Stimulated activated CD4-positive, alpha-beta T cell treated with anti-CD3 and anti-CD28 coated beads, Interleukin-4, amount 100 ng/mL, for 4 hours (primary cell): ENCODE measurements at places on chromosomes 7 and 10.

- no peak for DNase-seq
Measured at GRCh38 chr10:11448190-11448544, 163.3 kb downstream of the USP6NL start.

DNA sequence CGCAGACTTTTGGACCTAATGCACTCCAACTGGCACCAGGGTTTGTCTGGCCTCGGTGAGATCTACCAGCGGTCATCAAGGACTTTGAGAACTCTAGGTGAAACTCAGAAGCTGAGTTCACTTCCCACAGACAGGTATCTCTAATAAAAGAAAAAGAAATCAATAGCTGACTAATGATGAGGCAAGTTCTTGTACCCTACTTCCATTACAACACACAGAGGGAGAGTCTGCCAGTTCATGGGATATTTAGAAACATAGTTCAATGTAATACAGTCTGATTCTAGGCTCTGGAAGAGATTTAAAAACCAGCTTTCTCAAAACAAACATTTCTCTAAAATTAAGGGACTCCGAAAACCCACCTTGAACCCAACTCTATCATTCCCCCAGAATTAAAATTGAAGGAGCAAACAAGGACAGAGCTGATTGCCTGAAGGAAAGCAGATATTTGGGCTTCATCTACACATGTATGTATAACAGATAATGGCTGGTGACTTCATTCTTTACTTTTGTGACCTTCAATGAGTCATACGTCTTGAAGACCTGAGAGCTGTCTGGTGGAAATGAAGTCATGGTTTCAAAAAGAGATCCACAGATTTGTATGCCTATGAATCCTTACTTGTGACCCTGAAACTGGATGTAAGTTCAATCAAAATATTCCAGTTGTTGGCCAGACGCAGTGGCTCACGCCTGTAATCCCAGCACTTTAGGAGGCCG is 2.7 kb upstream of the PNLIPRP1 start:
- no peak for DNase-seq

GRCh38 chr10:24674892-24675632 is 48.6 kb downstream of the ARHGAP21 start:
- DNase-seq = no peak

GRCh38 chr10:115909962-115910731 is 362.9 kb downstream of the GFRA1 start:
- no peak for DNase-seq

- DNase-seq = no peak
Measured at GRCh38 chr10:131038056-131038455, 273.5 kb downstream of the TCERG1L start.

DNA sequence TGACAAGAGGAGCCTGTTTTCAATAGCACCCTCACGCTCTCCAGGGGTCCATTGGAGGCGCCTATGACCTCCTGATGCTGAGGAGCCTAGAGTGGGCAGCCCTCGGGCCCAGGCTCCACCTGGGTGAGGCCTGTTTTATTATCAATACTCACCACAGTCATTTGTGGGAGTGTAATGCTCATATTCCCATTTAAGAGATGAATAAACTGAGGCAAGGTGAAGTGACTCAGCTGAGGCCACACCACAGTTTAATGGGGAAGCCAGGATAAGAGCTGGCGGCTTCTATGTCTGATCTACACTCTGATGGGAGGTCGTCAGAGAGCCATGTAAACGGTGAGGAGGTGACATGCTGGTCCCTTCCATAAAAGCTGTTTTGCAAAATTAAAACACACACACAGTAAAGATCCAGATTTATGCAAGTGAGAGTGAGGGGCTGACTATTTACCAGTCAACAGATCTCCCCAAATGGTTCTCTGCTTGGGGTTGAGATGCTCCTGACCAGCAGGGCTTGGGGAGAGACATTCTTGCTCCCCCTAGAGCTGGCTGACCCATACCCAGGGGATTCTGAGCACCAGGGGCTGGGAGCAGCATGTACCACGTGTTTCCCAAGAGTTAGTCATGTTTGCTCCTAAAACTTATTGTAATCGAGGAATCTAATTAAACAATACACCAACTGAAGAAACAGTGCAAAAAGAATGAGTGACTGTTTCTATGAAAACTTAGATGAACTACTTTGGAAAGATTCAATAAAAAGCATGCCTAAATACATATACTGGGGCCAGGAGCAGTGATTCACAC is 81.0 kb upstream of the INSIG1 start:
- DNase-seq = no peak

DNA sequence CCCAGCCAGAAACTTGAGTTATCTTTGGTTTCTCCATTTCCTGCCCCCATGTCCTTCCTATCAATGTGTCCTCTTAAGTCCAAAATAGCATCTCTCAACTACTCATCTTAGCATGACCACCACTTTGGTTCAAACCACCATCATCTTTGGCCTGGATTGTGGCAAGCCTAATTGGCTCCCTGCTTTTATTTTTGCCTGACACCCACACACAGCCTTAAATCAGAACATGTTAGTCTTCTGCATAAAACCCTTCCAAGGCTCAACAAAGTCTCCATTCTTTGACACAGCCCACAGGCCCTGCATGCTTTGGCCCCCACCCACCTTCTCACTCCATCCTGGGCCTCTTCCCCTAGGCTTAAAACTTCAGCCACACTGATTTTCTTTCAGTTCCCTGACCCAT is 2.0 kb upstream of the TSPAN14 start:
- no peak for DNase-seq

GRCh38 chr7:103065667-103066066 is 8.9 kb downstream of the FBXL13 start:
- DNase-seq = peak; percentile 26

DNA sequence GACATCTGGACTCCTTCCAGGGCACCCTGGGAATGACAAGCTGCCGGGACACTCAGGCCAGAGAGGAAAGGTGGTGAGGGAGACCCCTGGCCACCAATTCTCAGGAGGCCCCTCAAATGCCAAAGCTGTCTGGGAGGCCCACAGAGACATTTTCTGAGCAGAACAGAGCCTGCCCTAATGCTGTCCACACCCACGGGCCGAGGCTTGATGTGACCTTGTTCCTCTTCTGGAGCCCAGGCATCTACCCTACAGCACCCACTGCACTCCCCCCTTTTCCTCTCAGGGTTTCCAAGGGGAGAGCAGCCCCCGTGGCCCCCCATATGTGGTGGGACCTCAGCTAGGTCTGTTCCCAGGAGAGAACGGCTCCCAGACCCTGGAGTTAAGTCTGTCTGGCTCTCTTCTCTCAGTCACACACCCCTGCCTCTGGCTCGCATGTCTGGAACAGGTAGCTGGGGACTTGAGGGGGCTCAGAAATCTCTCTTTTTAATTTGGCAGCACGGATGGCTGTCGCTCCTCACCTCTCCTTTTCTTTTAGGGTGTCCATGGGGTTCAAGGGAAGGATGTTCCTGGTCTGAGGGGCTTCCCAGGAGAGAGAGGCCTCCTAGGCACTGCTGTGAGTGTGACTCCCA is 16.8 kb upstream of the VOPP1 start:
- no peak for DNase-seq

GRCh38 chr7:67306331-67306730 is 309.7 kb downstream of the TYW1 start:
- DNase-seq = no peak

- DNase-seq = no peak
Measured at GRCh38 chr10:117967149-117967650, 79.5 kb downstream of the RAB11FIP2 start.

- no peak for DNase-seq
Measured at GRCh38 chr7:116138202-116138801, 72.0 kb upstream of the TES start.

DNA sequence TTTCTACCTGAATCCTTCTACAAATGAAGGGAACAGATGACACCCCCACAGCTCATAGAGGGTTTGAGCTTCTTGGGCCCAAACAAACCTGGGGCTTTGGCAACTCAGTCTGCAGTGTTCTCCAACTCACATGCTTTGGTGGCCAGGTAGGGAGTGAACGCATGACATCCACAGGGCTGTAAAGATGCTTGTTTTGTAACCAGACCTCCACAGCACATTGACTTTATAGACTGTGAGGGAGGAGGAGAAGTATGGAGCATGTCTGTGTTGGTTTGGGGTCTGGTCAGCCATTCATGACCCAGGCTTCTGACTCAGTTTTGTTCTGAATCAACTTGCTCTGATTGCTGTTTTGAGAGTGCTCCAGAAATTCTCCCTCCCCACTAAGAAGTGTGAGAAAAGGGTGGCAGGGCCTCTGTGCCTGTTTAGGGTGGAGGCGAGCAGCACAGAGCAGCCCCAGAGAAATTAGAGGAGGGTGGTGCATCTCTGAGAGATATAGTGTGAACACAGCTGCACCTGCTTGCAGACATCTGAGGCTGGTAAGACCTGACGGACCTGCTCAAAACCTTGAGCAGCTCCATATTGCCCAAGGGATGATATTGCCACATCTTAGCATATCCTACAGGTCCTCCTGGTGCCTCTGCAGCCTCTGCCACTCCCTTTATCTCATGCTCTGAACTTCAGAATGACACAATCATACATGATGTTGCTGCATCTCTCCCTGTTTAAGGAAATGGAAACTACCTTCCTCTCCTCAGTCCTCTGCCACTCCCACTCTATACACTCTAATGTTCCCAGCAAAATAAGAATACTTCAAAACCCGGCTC is 287.7 kb downstream of the ABCA13 start:
- DNase-seq = no peak

GRCh38 chr10:71075759-71076472 is 136.5 kb upstream of the UNC5B start:
- no peak for DNase-seq

GRCh38 chr10:2665772-2666171 is 401.6 kb upstream of the PFKP start:
- no peak for DNase-seq

- DNase-seq = no peak
Measured at GRCh38 chr10:93541402-93542357, 24.8 kb upstream of the FFAR4 start.

DNA sequence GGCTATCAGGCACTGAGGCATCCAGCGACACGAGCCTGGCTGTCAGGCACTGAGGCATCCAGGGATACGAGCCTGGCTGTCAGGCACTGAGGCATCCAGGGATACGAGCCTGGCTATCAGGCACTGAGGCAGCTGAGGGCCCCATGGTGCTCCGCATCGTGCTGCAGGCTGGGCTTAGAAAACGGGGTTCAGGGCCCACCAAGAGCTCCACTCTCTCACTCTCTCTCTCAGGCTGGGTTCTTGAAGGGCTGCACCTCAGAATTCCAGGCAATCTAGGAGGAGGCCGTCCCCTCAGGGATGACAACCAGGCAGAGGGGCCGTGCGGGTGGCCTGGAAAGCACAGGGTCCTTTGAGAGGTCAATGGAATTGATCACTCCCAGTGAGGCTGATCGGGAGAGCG is 69.0 kb downstream of the CFAP46 start:
- DNase-seq = no peak

GRCh38 chr10:25297466-25297865 is 122.7 kb downstream of the GPR158 start:
- no peak for DNase-seq

- DNase-seq = no peak
Measured at GRCh38 chr10:131727560-131727959, 173.2 kb upstream of the PPP2R2D start.

- DNase-seq = no peak
Measured at GRCh38 chr7:80635998-80636397, 2.4 kb upstream of the CD36 start.

GRCh38 chr10:116185199-116185867 is 87.7 kb downstream of the GFRA1 start:
- DNase-seq = no peak

DNA sequence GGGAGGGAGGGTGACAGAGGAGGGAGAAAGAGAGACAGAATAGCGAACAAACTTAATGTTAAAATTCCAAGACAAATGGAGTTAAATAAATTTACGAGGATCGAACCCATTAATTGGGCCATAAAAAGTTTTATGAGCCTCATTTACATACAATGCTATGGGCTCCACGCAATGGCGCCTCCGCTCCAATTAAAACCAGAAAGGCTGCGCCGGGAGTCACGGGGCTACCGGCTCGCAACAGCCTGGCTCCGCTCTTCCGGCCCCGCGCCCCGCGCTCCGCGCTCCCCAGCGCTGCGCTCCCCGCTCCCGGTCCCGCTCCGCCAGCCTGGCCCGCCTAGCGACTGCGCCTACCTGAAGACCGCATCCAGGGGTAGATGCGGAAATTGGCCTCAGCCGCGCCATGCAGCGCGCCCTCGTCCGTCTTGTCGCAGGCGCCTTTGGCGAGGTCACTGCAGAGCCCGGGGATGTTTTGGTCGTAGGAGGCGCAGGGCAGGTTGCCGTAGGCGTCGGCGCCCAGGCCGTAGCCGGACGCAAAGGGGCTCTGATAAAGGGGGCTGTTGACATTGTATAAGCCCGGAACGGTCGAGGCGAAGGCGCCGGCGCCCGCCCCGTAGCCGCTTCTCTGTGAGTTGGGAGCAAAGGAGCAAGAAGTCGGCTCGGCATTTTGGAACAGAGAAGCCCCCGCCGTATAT is 513 bp downstream of the HOXA7 start:
- DNase-seq = no peak

- DNase-seq = no peak
Measured at GRCh38 chr7:12601302-12601869, 30.9 kb downstream of the SCIN start.

GRCh38 chr10:44857363-44858016 is 53.6 kb upstream of the TMEM72 start:
- peak; percentile 56 for DNase-seq

DNA sequence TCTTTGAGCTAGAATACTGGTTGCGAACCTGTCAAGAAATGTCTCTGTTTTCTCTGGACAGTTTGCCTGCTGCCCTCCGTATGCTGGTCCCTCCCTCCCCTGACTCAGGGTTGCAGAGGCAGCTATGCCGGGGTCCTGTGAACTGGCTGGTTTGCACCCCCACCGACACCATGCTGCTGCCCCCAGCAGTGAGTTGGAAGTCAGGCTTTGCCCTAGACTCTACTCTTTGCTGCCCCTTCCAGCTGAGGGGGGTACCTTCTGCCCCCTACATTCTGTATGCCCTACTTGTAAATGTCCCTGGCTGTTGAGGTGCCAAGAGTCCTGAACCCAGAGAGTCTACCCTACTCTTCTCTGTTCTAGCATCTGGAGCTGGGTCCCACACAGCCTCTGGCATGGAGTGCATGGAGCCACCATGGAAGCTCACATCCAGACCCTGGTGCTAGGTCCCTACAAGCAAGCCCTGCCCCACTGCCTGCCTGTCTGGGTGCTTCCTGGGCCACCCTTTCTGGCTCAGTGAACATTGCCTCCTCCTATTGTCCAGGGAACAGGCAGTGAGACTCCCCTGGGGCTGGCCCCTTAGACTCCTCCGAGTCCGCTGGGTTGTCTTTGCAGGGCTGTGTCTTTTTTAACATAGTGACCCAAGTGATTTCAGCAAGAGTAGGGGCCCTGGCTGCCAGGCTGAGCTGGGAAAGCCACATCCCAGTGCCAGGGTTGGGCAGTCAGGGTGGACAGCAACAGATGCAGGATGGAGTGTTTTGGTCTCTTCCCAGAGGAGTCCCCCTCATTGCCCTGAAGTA is 138.9 kb downstream of the ADCY1 start:
- DNase-seq = no peak
